ENCODE measurements at places on chromosomes 3 and 15. TPM values are rescaled to one million over a fixed set of nuclear protein-coding genes. Genes with fewer than 3 reads are reported as not detected.
A peak's percentile ranks its signal among the peaks of the same experiment; 100 is the strongest.

DNA sequence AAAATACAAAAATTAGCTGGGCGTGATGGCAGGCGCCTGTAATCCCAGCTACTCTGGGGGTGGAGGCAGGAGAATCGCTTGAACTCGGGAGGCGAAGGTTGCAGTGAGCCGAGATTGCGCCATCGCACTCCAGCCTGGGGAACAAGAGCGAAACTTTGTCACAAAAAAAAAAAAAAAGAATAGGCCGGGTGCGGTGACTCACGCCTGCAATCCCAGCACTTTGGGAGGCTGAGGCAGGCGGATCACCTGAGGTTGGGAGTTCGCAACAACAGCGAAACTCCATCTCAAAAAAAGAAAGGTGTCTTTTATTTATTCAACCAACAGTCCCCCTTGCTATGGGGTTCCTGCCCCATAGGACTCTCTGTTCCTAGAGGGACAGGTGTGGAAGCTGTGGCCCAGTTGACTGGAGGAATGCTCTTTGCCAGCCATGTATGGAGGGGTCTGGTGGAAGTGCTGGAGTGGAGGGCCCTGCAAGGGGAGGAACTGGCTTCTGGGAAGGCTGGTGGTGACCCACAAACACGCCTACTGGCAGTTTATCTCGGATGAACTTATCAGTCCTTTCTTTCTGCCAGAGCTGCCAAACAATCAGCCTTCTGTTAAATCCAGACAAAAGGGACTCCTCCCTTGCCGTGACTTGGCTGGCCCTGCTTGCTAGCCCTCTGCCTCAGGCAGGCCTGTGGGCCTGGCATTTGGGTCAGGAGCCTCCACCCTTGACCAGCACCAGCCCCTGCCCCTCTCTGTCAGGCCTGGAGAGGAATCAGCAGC lies 4.6 kb upstream of the DAG1 start:
- peaks cover 4% of the 10 kb centered on the region for H3K4me1 ChIP-seq
- H3K27ac ChIP-seq: no peak overlapping the region
- H3K36me3 ChIP-seq: no peaks in the 10 kb centered on the region
- no peak overlapping the region for H3K4me3 ChIP-seq
- H3K27me3 ChIP-seq: no peaks in the 10 kb centered on the region

DNA sequence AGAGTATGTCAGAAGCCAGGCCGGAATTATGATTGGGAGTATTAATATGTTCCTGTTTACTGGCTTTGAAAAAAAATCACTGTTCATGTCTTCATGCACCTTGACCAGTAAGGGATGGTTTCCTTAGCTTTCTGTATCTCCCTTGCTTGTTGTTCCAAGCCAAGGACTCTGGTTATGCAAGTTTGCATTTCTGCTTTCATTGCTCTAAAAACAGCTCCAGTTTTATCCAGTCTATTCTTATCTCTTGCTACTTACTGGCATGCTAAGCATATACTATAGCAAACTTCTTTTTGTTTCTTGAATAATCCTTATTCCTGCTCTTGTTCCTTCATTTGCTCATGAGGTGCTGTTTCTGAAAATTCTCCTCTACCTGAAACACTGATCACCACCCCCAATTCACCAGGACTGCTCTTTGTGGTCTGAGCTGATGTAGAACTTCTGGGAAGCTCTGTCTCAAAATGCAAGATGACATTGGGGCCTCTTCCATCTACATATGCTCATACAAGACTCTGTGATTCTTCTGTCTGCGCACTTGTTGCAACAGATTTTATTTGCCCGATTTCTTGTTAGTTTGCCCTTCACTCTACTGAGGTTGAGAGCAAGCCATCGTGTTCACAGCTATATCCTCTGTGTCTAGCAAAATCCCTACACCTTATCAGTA lies 173.0 kb downstream of the EBLN2 start:
- no peaks in the 10 kb centered on the region for H3K36me3 ChIP-seq
- no peak overlapping the region for H3K27ac ChIP-seq
- no peak overlapping the region for H3K4me3 ChIP-seq
- H3K4me1 ChIP-seq: no peaks in the 10 kb centered on the region
- no peak for DNase-seq

GRCh38 chr15:50151476-50151875 lies 30.5 kb upstream of the SLC27A2 start:
- no peak overlapping the region for H3K4me3 ChIP-seq
- no peak for DNase-seq
- H3K27me3 ChIP-seq: no peaks in the 10 kb centered on the region
- no peaks in the 10 kb centered on the region for H3K36me3 ChIP-seq

FBXL2 gene
- total RNA-seq: not detected

RAD51 gene
- total RNA-seq: not detected

DNA sequence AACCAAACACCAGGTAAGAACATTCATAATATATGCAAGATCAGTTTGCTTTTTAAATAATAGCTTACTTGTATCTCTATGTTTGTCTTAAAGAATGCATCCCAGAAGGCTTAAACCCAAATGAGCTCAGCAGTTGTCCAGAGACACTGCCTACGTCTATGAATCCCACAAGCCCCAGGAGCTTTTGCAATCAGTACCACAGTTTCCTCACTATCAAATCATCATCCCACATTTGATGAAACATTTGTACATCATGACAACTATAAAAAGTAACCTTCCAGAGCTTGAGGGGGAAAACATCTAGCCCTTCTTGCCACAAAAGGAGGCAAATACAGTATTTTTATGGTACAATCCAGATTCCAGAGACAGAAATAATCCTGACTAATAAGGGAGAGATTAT lies 63.7 kb downstream of the ATP8B4 start:
- no peaks in the 10 kb centered on the region for H3K36me3 ChIP-seq
- H3K4me3 ChIP-seq: no peak overlapping the region
- no peaks in the 10 kb centered on the region for H3K4me1 ChIP-seq
- no peak for DNase-seq

GRCh38 chr3:134636406-134636805 lies 14.4 kb downstream of the KY start:
- no peak overlapping the region for H3K27ac ChIP-seq
- H3K36me3 ChIP-seq: no peaks in the 10 kb centered on the region
- no peaks in the 10 kb centered on the region for H3K4me1 ChIP-seq

GRCh38 chr3:178203650-178204049 lies 332.6 kb upstream of the KCNMB2 start:
- no peak for DNase-seq
- no peaks in the 10 kb centered on the region for H3K36me3 ChIP-seq
- no peaks in the 10 kb centered on the region for H3K27me3 ChIP-seq
- H3K27ac ChIP-seq: peak overlapping the region; percentile 64

DNA sequence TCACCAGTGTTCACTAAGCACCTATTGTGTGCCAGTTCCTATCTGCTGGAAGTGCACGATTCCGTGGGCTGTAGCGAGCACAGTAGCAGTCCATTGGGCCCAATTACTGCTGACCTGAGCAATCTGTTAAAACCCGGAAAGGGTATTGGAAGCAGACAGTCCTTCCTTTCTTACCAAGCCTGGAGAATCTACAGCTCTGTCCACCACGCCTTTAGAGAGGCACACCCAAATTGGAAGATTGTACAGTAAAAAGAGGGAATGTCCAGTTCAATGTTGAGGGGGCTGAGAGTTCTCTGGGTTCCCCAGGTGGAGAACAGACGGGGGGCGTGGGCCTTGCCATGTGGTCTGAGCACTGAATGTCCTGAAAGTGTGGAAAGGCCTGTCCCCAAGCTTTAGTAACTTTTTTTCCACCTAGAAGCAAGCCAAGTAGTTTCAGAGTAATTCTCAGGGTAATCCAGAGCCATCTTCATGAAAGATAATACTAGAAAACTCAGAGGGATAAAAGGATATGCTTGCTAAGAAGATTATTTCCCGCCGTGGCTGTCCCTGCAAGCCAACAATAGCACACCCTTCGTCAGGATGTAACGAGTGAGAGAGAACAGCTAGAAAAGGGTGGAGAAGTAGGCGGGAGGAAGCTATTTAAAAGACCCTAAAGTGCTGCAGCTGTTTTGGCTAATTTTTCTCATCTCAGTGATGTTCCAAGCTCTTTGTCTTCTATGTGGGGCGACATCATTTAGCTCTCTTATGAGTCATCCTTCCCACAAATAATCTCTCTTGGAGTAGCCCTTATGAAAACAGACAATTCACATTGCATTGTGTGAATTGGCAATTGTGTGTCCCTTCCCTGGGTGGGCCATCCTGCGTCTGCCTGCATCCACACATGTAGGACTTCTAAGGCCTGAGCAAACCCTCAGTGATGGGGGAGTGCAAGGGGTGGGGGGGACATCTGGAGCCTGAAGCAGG lies 181.0 kb downstream of the ATG7 start:
- no peaks in the 10 kb centered on the region for H3K27me3 ChIP-seq
- no peaks in the 10 kb centered on the region for H3K4me1 ChIP-seq
- no peak for DNase-seq
- no peaks in the 10 kb centered on the region for H3K36me3 ChIP-seq
- H3K27ac ChIP-seq: peak overlapping the region; percentile 57

AHSG gene
- total RNA-seq: not detected

GPR171 gene
- not detected for total RNA-seq

GUCA1C gene
- not detected for total RNA-seq

NR1I2 gene
- not detected for total RNA-seq

DNA sequence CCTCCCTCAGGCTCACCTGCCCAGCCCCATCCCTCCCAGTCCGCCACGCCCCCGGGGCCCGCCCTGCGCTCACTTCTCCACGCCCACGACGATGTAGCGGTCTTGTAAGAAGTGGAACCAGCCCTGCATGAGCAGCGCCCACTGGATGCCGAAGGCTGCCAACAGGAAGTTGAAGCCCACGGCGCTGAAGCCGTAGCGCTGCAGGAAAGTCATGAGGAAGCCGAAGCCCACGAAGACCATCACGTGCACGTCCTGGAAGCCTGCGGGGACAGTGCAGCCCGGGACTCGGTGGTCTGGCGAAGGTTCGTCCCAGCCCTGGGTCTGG lies 9.7 kb downstream of the RHCG start:
- H3K27me3 ChIP-seq: no peaks in the 10 kb centered on the region
- no peak overlapping the region for H3K27ac ChIP-seq
- no peaks in the 10 kb centered on the region for H3K4me1 ChIP-seq

TBCCD1 gene
- 13.2 TPM for total RNA-seq

GRCh38 chr15:25695875-25696760 lies 167.0 kb downstream of the ATP10A start:
- H3K4me3 ChIP-seq: no peak overlapping the region
- peak; percentile 2 for DNase-seq
- H3K4me1 ChIP-seq: no peaks in the 10 kb centered on the region

ARRDC4 gene
- 10.2 TPM for total RNA-seq

DNA sequence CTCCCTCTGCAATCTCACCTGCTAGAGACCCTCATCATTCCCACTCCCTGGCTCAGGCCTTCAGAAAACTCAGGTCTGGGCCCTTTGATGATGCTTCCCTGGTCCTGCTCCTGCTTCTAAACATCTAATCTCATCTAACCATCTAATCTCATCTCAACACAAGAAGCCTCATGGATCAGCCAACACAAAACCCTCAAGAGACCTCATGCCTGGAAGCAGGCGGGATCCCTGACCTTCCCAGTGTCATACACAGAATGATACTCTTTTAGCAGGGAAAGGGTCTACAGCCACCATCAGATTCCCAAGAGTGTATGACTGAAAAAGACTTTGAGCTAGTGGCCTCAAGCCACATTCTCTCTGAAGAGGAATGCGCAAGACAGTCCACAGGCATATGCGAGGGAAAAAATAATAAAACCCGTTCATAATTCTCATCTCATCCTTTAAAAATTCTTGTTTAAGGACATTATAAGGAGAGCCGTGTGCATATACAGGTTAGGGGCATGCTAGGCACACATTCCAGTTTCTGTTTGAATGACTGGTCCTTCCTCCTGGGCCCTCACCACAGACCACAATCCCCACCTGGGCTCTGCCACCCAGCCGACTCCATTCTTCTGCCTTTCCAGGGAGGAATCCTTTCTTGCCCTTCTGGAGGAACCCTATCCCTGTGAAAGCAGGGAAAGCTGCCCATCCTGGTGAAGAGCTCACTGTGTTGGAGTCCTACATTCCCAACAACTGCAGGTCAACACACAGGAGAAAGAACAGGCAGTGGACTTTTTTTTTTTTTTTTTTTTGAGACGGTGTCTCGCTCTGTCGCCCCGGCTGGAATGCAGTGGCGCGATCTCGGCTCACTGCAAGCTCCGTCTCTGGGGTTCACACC lies 2.2 kb downstream of the ZXDC start:
- peaks cover 20% of the 10 kb centered on the region for H3K4me1 ChIP-seq
- no peak overlapping the region for H3K27ac ChIP-seq
- no peaks in the 10 kb centered on the region for H3K27me3 ChIP-seq
- no peak for DNase-seq

- no peaks in the 10 kb centered on the region for H3K4me1 ChIP-seq
- no peak overlapping the region for H3K4me3 ChIP-seq
- no peaks in the 10 kb centered on the region for H3K27me3 ChIP-seq
These were observed 437.7 kb downstream of the SI start for GRCh38 chr3:164640591-164640990.

STRIT1 gene
- not detected for total RNA-seq

DNA sequence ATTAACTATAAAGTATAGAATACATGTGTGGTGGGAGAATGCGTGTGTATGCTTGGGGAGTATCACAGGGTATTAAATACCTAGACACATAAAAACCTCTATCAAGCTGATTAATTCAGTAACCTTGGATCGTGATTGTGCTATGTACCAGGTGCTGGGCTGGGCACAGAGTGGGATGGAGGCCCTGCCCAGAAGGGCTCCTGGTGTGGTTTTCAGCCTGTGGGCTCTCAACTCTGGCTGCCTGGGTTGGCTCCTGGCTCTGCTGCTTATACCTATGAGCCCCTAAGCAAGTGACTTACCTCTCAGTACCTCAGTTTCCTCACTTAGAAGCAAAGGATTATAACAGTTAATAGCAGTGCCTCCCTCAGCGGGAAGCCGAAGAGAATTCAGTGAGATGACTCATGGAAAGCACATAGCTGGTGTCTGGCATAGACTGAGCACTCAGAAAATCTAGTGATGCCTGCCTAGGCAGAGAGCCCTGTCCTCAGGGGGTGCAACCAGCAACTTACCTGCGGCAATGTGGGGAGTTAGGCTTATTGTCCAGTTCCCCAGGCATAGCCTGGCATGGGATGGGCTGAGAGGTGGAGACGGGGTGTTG lies 90.6 kb upstream of the MYZAP start:
- no peak overlapping the region for H3K27ac ChIP-seq
- no peaks in the 10 kb centered on the region for H3K4me1 ChIP-seq
- H3K27me3 ChIP-seq: no peaks in the 10 kb centered on the region
- DNase-seq: no peak
- no peaks in the 10 kb centered on the region for H3K36me3 ChIP-seq
- no peak overlapping the region for H3K4me3 ChIP-seq

SUSD5 gene
- total RNA-seq: 9.5 TPM

HCN4 gene
- total RNA-seq: not detected

GRCh38 chr3:186888569-186888968 lies 41.8 kb upstream of the ST6GAL1 start:
- H3K4me1 ChIP-seq: no peaks in the 10 kb centered on the region
- H3K27ac ChIP-seq: no peak overlapping the region
- no peaks in the 10 kb centered on the region for H3K27me3 ChIP-seq
- H3K36me3 ChIP-seq: no peaks in the 10 kb centered on the region

CCDC191 gene
- 9.7 TPM for total RNA-seq

Data from uterus (tissue), 4 donors.